ENCODE measurements at places on chromosomes 1 and 21. TPM values are rescaled to one million over a fixed set of nuclear protein-coding genes. Genes with fewer than 3 reads are reported as not detected.

DNA sequence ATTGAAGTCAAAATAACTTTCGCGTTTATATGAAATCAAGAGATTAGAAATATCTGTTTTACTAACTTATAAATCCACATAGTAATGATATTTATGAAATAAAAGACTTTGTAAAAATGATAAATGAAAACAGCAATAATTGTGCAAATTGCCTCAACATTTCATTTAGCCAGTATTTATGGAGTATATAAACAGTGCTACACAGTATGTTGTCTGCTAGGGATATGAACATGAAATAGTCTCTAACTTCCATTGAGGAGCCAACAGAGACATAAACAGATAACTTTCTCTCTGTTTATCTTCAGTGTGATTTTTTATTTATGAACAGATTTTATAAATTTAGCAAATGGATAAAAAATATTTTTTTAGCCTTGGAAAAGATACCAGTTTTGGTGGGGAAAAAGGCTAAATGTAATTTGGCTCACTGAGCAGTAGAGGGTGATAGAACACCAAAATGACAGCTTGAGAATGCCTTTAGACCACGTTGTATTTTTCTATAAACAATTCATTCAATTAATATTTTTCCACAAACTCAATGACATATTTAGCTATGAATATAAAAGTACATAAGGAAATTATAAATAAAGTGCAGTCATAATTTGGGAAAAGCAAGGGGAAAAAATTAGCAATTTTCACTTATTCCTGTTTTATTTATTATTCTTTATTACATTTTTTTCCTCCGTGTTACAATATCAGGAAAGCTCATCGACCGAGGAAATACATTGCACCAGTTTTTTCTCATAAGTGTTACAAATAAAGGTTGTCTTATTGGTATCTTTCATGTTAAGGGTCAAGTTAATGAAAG, 47.5 kb upstream of the EEIG2 start:
- H3K27ac ChIP-seq: no peak overlapping the region
- H3K36me3 ChIP-seq: no peaks in the 10 kb centered on the region
- no peaks in the 10 kb centered on the region for H3K4me1 ChIP-seq
- H3K27me3 ChIP-seq: peaks cover 17% of the 10 kb centered on the region
- DNase-seq: no peak

DNA sequence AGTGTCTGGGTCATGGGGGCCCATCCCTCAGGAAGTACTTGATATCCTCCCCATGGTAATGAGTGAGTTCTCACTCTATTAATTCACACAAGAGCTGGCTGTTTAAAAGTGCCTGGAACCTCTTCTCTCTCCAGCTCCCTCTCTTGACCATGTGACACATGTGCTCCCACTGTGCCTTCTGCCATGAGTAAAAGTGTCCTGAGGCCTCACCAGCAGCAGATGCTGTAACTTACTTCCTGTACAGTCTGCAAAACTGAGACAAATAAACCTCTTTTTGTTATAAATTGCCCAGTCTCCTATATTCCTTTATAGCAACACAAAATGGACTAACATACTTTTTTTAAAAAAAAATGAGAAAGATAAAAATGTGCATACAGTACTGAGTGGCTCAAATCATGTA, 24.0 kb downstream of the PUM1 start:
- H3K27me3 ChIP-seq: no peaks in the 10 kb centered on the region
- H3K4me3 ChIP-seq: no peak overlapping the region
- DNase-seq: no peak
- H3K4me1 ChIP-seq: peaks cover 37% of the 10 kb centered on the region

- H3K36me3 ChIP-seq: peaks cover 2% of the 10 kb centered on the region
- DNase-seq: no peak
- H3K4me1 ChIP-seq: peaks cover 2% of the 10 kb centered on the region
- H3K4me3 ChIP-seq: no peak overlapping the region
- no peak overlapping the region for H3K27ac ChIP-seq
Observed at GRCh38 chr1:232454227-232454886, 175.6 kb downstream of the SIPA1L2 start.

- no peak overlapping the region for H3K27ac ChIP-seq
- peaks cover 3% of the 10 kb centered on the region for H3K36me3 ChIP-seq
- no peaks in the 10 kb centered on the region for H3K4me1 ChIP-seq
- DNase-seq: no peak
Observed at GRCh38 chr1:175922254-175922881, 179.0 kb upstream of the TNR start.

DNA sequence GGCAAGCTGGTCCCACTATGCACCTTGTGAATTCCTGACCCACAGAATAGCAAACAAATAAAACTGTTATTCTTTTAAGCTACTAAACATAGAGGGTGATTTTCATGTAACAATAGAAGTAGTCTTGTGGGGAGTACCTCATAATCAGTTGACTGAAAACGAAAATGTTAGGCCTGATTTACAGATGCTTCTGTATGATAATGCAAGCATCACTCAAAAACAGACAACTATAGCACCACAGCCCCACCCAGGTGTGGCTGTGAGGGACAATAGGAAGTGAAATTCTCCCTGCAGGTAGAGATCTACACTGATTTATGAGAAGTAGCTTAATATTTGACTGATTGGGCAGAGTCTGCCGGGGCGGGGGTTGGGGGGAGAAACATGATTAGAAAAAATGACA, 26.5 kb upstream of the KRTAP19-8 start:
- peaks cover 10% of the 10 kb centered on the region for H3K27me3 ChIP-seq
- H3K27ac ChIP-seq: no peak overlapping the region
- no peaks in the 10 kb centered on the region for H3K36me3 ChIP-seq
- H3K4me3 ChIP-seq: no peak overlapping the region
- H3K4me1 ChIP-seq: no peaks in the 10 kb centered on the region

DNA sequence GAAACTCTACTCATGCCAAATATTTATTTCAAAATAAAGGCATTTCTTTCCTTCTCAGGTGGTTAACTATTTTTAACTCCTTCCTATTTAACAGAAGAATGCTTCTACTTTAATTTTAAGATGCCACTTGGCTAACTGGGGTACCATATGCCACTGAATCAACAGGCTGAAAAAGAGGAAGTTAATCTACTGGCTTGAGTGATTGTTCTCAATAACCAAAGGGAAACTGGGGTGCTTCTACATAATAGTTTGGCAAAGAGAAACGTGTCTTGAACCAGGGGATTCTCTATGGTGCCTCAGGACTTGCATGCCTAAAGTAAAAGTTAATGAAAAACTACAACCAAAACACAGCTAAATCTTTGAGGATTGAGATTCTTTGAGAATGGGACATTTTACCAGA, 142.6 kb downstream of the DENND1B start:
- peaks cover 5% of the 10 kb centered on the region for H3K4me1 ChIP-seq
- H3K4me3 ChIP-seq: no peak overlapping the region
- no peaks in the 10 kb centered on the region for H3K27me3 ChIP-seq
- H3K36me3 ChIP-seq: peaks cover 13% of the 10 kb centered on the region
- no peak overlapping the region for H3K27ac ChIP-seq
- DNase-seq: no peak

DNA sequence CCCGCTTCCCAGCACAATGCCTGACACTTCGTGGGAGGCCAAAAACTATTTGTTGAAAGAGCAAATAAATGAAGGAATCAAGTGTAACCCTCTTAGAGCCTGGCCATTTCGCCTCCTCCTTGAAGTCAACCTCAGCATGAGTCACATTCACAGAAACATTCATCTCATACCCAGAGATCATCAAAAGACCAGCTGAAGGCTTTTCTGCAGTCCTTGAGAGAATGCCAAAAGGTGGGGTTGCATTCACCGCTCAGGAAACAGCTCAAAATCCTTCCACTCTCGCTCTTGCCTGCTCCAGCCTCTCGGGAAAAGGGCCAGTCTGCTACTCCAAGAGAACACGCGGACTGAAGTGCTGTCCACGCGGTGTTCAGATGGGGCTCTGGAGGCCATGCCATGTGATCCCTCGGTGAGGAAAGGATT, 90.0 kb downstream of the VWA5B1 start:
- H3K4me3 ChIP-seq: no peak overlapping the region
- DNase-seq: no peak
- no peak overlapping the region for H3K27ac ChIP-seq
- H3K27me3 ChIP-seq: peaks cover 73% of the 10 kb centered on the region

DNA sequence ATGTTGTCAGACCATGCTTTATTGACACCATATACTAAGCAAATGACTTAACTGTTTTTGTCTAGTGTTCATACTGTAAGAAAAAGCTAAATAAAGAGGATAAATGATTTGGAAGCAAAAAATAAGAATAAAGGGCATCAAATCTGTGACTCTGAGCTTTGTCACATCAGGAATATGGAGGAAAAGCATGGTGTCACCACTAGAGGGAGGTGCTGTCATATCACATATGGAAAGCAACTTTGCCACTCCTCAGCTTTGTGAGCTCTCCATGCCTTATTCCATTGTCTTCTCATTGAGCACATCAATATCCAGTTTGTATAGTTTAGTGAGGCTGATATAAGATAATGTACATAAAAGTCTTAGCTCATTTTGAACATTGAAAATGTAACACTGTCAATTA, 20.8 kb upstream of the GBP1 start:
- peaks cover 6% of the 10 kb centered on the region for H3K4me1 ChIP-seq
- H3K36me3 ChIP-seq: no peaks in the 10 kb centered on the region
- H3K4me3 ChIP-seq: no peak overlapping the region
- no peak overlapping the region for H3K27ac ChIP-seq

DNA sequence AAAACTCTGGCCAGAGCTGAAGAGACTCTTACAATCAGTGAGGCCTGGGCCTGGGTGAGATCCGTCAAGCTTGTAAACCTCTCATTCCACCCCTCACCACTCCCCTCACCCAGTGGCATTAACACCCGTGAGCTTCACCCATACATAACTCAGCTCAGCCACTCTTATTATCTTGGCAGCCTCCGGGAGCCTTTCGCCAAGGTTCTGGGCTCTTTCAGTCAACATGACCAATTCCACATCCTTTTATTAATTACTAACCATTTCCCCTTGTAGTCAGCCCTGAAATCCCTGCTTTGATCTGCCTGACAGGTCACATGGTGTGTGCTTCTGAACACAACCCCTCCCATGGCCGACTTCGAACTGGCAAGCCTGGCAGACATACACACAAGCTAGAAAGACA, 134.8 kb downstream of the SETD4 start:
- H3K4me3 ChIP-seq: no peak overlapping the region
- peaks cover 57% of the 10 kb centered on the region for H3K27me3 ChIP-seq
- no peak for DNase-seq
- no peaks in the 10 kb centered on the region for H3K36me3 ChIP-seq
- no peak overlapping the region for H3K27ac ChIP-seq
- no peaks in the 10 kb centered on the region for H3K4me1 ChIP-seq

- no peaks in the 10 kb centered on the region for H3K4me1 ChIP-seq
- H3K4me3 ChIP-seq: no peak overlapping the region
- DNase-seq: no peak
- peaks cover 14% of the 10 kb centered on the region for H3K27me3 ChIP-seq
- no peaks in the 10 kb centered on the region for H3K36me3 ChIP-seq
Observed at GRCh38 chr1:56715156-56715555, 70.0 kb downstream of the PRKAA2 start.

- no peak for DNase-seq
- H3K27ac ChIP-seq: peak overlapping the region; percentile 95
- H3K36me3 ChIP-seq: no peaks in the 10 kb centered on the region
- peaks cover 27% of the 10 kb centered on the region for H3K4me1 ChIP-seq
Observed at GRCh38 chr1:32991819-32992488, 27.3 kb upstream of the RNF19B start.

GRCh38 chr1:235207209-235207565, 46.1 kb upstream of the RBM34 start:
- H3K27ac ChIP-seq: peak overlapping the region; percentile 97
- peaks cover 9% of the 10 kb centered on the region for H3K36me3 ChIP-seq
- H3K27me3 ChIP-seq: no peaks in the 10 kb centered on the region

- peaks cover 7% of the 10 kb centered on the region for H3K36me3 ChIP-seq
- peaks cover 9% of the 10 kb centered on the region for H3K4me1 ChIP-seq
- no peak overlapping the region for H3K4me3 ChIP-seq
- no peak overlapping the region for H3K27ac ChIP-seq
Observed at GRCh38 chr1:201394591-201394990, 4.5 kb downstream of the LAD1 start.

DNA sequence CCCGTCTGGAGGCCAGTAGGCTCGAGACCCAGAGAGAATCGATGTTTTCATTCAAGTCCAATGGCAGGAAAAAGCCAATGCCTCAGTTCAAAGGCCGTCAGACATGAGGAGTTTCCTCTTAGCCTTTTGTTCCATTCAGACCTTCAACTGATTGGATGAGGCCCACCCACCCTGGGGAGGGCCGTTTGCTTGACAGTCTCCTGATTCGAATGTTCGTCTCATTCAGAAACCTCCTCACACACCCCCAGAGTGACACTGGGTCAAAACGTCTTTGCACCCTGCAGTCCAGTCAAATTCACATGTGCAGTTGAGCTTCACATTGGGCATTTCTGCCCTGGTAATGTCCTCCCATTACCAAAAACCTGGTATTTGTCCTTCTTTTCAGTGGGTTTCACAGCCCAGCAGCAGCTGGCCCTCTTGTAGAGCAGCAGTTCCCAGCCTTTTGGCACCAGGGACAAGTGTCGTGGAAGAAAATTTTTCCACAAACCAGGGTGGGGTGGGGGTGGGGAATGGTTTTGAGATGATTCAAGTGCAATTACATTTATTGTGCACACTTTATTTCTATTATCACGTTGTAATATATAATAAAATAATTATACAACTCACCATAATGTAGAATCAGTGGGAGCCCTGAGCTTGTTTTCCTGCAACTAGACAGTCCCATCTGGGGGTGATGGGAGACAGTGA, 40.1 kb downstream of the RSPH1 start:
- no peak for DNase-seq
- H3K27me3 ChIP-seq: no peaks in the 10 kb centered on the region
- no peak overlapping the region for H3K4me3 ChIP-seq

- no peaks in the 10 kb centered on the region for H3K27me3 ChIP-seq
- DNase-seq: no peak
- peaks cover 3% of the 10 kb centered on the region for H3K36me3 ChIP-seq
Observed at GRCh38 chr1:160438935-160439334, 38.6 kb downstream of the VANGL2 start.

GRCh38 chr1:81702079-81702715, 98.5 kb upstream of the ADGRL2 start:
- DNase-seq: no peak
- H3K27me3 ChIP-seq: no peaks in the 10 kb centered on the region
- peaks cover 2% of the 10 kb centered on the region for H3K36me3 ChIP-seq
- H3K4me1 ChIP-seq: no peaks in the 10 kb centered on the region
- H3K27ac ChIP-seq: no peak overlapping the region

GRCh38 chr1:232704694-232705680, 75.1 kb upstream of the SIPA1L2 start:
- H3K27me3 ChIP-seq: peaks cover 8% of the 10 kb centered on the region
- H3K27ac ChIP-seq: no peak overlapping the region
- DNase-seq: no peak
- H3K4me3 ChIP-seq: no peak overlapping the region
- no peaks in the 10 kb centered on the region for H3K4me1 ChIP-seq

- no peak for DNase-seq
- no peak overlapping the region for H3K4me3 ChIP-seq
- peaks cover 5% of the 10 kb centered on the region for H3K4me1 ChIP-seq
- no peaks in the 10 kb centered on the region for H3K36me3 ChIP-seq
- no peak overlapping the region for H3K27ac ChIP-seq
Observed at GRCh38 chr1:40130892-40131291, 30.3 kb upstream of the RLF start.

C8A gene
- total RNA-seq: not detected

MYBPH gene
- total RNA-seq: not detected

CFAP107 gene
- not detected for total RNA-seq

SPRR2A gene
- total RNA-seq: not detected

MMP23B gene
- 3.9 TPM for total RNA-seq

TRNP1 gene
- total RNA-seq: not detected

TMPRSS15 gene
- not detected for total RNA-seq

PPP1R12B gene
- 28.6 TPM for total RNA-seq

CD244 gene
- 1.4 TPM for total RNA-seq

HES3 gene
- not detected for total RNA-seq

RNU1-2 gene
- total RNA-seq: 3,922 TPM

PINK1 gene
- 9.6 TPM for total RNA-seq

OR2T2 gene
- 0.15 TPM for total RNA-seq

KCNK1 gene
- total RNA-seq: 0.73 TPM

LCE2B gene
- total RNA-seq: not detected

RNF186 gene
- total RNA-seq: not detected

SH2D2A gene
- 137 TPM for total RNA-seq

OR6N1 gene
- total RNA-seq: not detected

All from T-helper 17 cell (primary cell).